ENCODE measurements at places on chromosomes 12 and 14. TPM values are rescaled to one million over a fixed set of nuclear protein-coding genes. Genes with fewer than 3 reads are reported as not detected.

ERP27 gene
- 12.2 TPM for total RNA-seq

OASL gene
- total RNA-seq: 10.6 TPM

SYT10 gene
- total RNA-seq: not detected

TAS2R19 gene
- 3.5 TPM for total RNA-seq

CLEC14A gene
- not detected for total RNA-seq

TAS2R8 gene
- total RNA-seq: not detected

HOXC10 gene
- not detected for total RNA-seq

FAM186B gene
- total RNA-seq: not detected

FAM222A gene
- total RNA-seq: 1.4 TPM

NRIP2 gene
- total RNA-seq: not detected

WASHC3 gene
- 59.1 TPM for total RNA-seq

KRT85 gene
- total RNA-seq: not detected

GPR162 gene
- 0.18 TPM for total RNA-seq

Data from T-helper 2 cell treated with Interferon-gamma antibody and Interleukin-4, amounts not matched to agents 100 ng/mL and 5 ng/mL, for 36 hours (primary cell).